Hematopoietic multipotent progenitor cell treated with erythropoietin and hydrocortisone succinate and interleukin-3 and kit ligand, for 8 days (in vitro differentiated cells): ENCODE measurements at places on chromosomes 5 and 9.

DNA sequence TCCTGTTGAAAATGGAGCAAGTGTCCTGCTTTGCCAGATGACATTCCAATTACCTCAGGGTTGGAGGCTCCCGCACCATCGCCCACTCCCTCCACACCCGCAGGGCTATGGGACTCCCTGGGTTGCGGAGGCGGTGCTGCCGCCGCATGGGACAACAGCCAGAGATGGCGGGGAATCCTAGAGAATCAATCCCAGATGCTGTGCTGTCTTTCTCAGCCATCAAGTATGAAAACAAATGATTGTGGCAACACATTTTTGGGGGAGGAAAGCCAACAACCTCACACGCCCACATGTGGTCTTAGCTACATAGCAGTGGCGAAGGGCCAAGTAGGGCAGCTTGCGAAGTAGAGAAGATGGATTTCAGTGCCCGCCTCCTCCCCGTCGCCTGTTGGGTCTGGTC lies 46.7 kb downstream of the IL31RA start:
- no peak for DNase-seq

- DNase-seq, result peak; percentile 34
Observed at GRCh38 chr5:171750311-171750788, 35.3 kb upstream of the SMIM23 start.

DNA sequence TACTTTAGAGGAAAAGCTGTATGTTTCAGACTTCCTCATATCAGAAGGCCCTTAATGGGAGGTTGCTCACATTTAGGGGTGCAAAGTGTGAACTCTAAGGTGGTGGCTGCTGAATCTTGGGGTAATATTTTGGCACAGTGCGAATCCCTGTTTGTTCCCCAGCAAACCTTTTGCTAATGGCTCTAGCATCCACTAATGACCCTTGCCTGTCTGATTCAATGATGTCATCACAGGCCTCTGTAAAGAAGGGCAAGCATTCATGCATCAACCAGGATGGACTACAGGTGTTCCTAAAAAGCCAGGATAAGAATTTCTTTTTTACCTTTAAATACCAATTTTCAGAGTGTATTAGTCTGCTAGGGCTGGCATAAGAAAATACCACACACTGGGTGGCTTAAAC lies 20.4 kb downstream of the TMEM171 start:
- no peak for DNase-seq

DNA sequence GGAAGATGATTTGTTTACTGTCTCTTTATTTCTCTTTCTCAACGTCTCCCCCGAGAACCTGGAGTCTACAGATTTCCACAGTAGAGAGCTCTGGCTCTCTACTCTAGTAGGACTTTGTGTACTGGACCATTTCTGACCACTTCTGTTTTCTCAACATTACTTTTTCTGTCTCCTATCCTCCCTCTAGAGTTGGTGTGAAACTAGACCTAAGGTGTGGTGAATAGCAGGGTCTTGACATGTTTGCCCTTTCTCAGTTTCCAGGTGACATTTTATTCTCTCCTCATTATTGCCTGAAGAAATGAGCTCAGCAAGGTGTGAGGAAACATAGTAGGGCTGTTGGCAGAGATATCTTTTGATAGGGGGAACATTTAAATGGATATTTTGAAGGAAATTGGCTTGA lies 62.1 kb upstream of the IL6ST start:
- DNase-seq, result no peak

- no peak for DNase-seq
Observed at GRCh38 chr9:7946458-7946857, 146.9 kb upstream of the DMAC1 start.

DNA sequence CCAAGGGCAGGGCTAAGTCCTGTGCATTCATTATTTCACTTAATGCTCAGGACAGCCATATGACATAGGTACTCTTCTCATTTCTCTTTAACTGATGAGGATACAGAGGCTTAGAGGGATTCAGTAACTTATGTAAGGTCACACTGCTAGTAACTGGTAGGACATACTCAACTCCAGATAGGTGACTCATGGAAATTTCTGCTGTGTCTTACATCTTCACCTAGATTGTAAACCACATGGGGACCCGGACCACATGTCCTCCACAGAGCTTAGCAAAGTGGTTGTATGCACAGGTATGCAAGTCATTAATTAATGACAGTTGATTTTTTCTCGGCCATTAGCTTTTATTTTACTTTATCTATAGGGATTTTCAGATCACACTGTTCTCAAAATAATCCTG lies 29.3 kb downstream of the SLC1A1 start:
- no peak for DNase-seq

DNA sequence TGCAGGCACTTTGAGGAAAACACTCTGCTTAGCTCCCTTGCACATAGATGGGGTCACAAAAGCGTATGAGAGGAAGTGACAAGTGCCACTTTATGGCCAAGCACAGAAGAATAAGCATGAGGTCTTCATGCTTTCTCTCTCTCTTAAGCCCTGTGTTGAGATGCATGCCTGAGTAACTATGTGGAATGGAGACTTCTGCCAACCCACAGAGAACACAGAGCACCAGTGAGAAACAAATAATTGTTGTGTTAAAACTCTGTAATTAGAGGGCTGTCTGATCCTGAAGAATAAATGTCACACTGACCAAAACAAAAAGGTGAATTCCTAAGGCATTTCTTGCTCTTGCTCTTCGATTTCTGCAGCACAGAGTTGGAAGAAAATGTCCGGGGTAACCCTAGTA lies 488.5 kb downstream of the CTNND2 start:
- DNase-seq, result no peak

DNA sequence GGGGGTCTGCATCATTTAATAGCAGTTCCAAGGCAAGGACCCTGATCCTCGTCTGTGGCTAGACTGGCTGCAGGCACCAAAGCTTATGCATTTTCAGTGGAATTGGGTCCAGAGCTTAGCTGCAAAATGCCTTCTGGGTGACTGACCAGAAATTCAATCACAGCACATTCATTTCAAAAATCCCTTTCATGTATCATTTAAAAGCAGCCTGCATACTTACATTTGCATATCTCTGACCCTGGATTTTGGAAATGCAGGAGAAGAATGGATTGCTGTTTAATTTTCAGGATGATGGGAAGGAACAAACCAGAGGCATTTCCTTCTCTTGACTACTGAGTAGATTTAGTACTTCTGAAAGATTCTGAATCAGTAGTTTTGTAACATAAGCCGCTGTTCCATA lies 122.8 kb downstream of the PPP2R2B start:
- no peak for DNase-seq

DNA sequence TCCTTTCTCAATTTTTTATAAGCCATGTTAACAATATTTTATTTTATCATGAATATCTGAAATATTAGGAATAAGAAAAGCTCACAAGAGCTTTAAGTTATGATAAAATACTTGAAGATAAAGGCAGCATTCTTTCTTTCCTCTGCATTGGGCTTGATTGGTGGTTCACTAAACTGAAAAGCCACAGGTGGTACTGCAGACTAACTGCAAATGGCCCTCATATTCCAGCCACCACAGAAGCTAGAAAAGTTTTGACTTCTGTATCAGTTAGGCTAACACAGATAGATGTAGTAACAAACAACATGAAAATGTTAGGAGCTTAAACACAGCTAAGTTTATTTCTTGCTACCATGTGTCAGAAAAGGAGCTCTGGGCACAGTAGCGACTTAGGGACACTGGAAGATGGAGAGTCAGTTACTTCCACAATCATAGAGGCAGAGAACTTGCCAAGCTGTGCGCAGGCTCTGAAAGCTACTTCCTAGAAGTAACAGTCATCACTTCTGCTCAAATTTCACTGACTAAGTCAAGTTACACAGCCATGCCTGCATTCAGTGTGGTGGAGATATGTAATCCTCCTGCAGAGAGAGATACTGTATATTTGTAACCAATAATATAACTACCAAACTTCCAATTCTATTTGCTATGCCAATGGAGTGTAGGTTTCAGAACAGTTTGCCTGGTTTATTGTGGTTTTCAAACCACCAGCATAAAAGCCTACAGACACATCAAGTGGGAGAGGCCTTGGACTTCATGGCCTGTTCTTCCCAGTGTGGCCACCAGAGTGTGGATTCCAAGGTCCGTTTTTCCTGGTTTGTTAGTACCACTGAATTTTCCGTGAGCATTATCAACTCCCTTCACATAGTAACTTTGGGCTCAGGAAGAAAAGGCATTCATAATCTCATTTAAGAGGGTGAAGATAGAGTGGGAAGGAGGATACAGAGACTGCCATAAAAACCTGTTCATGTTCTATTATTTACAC lies 268.3 kb downstream of the PJA2 start:
- no peak for DNase-seq
